ENCODE measurements at places on chromosomes 12 and 14. TPM values are rescaled to one million over a fixed set of nuclear protein-coding genes. Genes with fewer than 3 reads are reported as not detected.

MLF2 gene
- 303 TPM for total RNA-seq

ADCY4 gene
- total RNA-seq, result 0.57 TPM

GPR84 gene
- not detected for total RNA-seq

KRT7 gene
- total RNA-seq, result 13.9 TPM

OTOGL gene
- total RNA-seq, result 0.72 TPM

BCL11B gene
- total RNA-seq, result 0.05 TPM

ATF7 gene
- total RNA-seq, result 28.7 TPM

EML5 gene
- total RNA-seq, result 0.11 TPM

RAB21 gene
- 69.6 TPM for total RNA-seq

CELA1 gene
- total RNA-seq, result not detected

POTEG gene
- total RNA-seq, result not detected

PPP1R1A gene
- total RNA-seq, result 0.43 TPM

BEST3 gene
- total RNA-seq, result 1.5 TPM

TAS2R7 gene
- not detected for total RNA-seq

NOVA1 gene
- total RNA-seq, result not detected

EMP1 gene
- total RNA-seq, result 6.6 TPM

ADAM21 gene
- not detected for total RNA-seq

P2RX7 gene
- not detected for total RNA-seq

TRHDE gene
- not detected for total RNA-seq

GLT8D2 gene
- total RNA-seq, result not detected

KANSL2 gene
- 67.2 TPM for total RNA-seq

PTPRO gene
- not detected for total RNA-seq

USP44 gene
- total RNA-seq, result 0.14 TPM

FLRT2 gene
- total RNA-seq, result 0.43 TPM

PRPH gene
- 4.9 TPM for total RNA-seq

GDF3 gene
- 0.41 TPM for total RNA-seq

MYF6 gene
- not detected for total RNA-seq

FAM90A1 gene
- 0.34 TPM for total RNA-seq

OR10P1 gene
- total RNA-seq, result not detected

SARNP gene
- total RNA-seq, result 70.9 TPM

SSPN gene
- total RNA-seq, result 1.0 TPM

ATL1 gene
- 1.1 TPM for total RNA-seq

CMKLR1 gene
- not detected for total RNA-seq

RDH16 gene
- 0.53 TPM for total RNA-seq

NUP107 gene
- total RNA-seq, result 119 TPM

LRP10 gene
- 34.0 TPM for total RNA-seq

KRT82 gene
- not detected for total RNA-seq

Measured in Caco-2 (cell line).